ENCODE measurements at places on chromosomes 5 and 9.

DNA sequence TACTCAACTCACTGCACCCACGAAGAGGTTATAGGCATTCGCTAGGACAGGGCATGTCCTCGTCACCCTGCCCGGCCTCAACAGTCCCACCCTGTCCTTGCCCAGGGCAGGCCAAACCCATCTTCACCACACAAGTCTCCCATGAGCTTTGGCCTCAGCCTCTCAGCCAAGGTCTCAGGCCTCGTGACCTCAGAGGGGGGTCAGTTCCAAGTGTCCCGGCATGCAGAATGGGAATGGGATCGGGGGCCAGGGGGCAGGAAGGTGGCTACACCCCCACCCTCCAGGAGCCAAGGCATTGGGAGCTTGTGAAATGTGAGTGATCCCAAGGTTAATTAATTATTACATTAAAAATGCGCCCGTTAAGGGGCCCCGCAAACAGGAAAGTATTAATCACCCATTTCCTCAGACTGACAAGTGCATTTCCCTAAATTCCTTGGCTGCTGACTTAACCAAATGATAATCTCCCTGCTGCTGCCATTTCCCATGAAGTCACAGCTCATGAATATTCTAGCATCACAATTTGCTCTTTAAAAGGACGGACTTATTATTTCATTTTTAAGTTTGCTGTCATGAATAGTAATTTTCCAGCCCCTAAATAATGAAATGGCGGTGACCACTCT, 8.0 kb upstream of the UBAC1 start:
- DNase-seq = no peak

GRCh38 chr5:98705841-98706240, 67.6 kb upstream of the RGMB start:
- DNase-seq = no peak

GRCh38 chr5:144691936-144692335, 521.3 kb downstream of the KCTD16 start:
- DNase-seq = no peak

GRCh38 chr5:6734781-6735180, 21.5 kb downstream of the TENT4A start:
- DNase-seq = no peak

- DNase-seq = no peak
These were observed 3.9 kb upstream of the HK3 start for GRCh38 chr5:176902911-176903664.

- no peak for DNase-seq
These were observed 45.6 kb upstream of the MYO10 start for GRCh38 chr5:16981700-16982099.

DNA sequence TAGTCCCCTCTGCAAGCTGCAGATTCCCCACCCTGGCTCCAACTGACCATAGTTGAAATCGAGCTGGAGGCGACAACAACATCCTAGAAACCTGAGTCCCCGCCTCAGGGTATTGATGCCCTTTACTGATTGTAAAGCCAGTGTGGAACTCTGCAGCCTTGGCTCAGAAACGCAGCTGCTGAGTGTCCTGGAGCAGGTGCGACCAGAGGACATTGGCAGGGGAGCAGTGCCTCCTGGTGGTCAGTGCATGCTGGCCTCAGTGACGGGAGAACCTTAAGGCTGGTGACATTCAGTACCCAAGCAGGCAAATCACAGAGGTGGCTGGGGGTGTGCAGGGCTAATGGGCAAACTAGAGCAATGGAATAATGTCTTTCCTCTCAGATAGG, 20.4 kb upstream of the ZNF354B start:
- no peak for DNase-seq

DNA sequence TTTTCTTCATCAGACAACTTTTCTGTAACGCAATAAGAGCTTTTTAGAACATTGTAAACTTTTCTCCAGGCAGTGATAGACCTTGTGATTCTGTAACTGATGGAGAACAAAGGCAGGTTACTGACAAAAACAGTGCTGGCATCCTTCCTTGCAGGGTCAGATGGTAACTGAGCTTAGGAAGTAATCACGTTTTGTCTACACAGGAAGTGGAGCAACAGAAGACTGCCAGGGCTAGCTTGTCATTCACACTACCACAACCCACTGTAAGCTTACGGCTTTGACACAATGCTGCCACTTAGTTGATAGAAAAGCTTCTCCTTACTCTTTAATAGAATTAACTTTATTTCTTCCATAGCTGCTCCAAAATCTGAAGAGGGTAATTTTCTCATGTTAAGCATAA, 46.8 kb downstream of the FBN2 start:
- DNase-seq = no peak

- no peak for DNase-seq
These were observed 128.1 kb downstream of the SEMA6A start for GRCh38 chr5:116446356-116447005.

- DNase-seq = no peak
These were observed 64.0 kb downstream of the DOCK8 start for GRCh38 chr9:278651-279050.

DNA sequence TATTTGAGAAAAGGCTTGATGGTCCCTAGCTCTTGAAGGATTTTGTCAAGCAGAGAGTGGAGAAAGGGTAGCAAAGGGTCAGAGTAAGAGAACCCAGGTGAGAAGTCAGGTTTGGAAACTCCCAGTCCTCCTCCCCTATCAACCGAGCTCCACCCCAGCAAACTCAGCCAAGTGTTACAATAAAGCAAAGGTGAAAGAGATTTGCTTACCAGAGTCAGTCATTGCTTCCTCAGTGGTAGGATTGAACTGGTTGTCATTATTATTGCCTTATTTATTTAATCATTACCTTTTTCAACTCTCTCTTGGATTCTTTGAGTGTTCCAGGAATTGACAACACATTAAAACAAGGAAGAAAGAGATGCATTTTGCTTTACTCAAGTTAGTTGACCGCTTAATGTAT, 80.5 kb downstream of the RFK start:
- DNase-seq = no peak

- DNase-seq = no peak
These were observed 51.8 kb downstream of the SNX24 start for GRCh38 chr5:122897283-122897602.

DNA sequence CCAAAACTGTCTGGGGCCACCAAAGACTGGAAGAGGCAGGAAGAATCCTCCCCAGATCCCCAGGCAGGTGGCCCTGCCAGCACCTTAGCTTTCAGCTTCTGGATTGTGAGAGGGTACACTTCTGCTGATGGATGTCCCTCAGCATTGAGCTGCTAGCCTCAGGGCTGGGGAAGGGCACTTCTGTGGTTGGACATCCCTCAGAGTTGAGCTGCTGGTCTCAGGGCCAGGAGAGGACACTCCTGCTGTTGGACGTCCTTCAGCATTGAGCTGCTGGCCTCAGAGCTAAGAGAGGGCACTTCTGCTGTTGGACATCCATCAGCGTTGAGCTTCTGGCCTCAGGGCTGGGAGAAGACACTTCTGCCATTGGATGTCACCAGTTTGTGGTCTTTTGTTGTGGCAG, 83.8 kb upstream of the FCN1 start:
- no peak for DNase-seq

DNA sequence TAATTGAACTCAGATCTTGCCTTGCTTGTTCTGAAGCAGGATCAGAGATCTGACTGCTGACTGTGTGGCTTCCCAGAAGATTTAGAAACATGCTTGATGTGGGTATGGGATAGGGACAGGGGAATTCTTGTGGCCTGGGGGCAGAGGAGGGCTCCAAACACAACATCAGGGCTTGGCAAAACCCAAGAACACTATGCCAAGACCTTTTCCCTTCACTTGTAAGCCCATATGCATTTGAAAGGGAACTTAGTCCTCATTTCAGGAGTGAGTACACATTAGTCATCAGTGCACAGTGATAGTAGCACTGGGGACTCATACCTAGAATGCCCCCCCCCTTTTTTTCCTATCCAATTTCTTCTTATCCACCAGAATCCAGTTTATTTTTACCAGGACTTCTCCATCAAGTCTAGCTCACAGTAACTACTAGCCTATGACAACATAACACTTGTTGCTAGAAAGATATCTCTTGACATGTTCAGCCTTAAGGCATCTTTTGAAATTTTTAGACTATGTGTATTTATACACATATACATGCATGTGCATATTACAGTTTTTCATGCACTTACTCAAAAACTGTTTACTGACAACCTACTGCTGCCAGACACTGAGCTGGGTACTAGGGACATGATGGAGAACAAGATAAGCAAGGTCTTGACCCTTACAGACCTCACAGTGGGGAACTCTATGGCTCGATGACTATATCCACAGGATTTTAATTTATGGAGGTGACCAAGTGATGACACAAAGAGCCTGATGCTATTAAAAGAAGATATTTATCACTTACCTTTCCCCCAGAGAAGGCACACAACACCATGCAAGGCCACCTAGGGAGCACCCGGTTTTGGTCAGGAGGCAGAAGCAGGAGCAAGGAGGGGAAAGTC, 158.3 kb upstream of the MAP3K1 start:
- DNase-seq = no peak

- DNase-seq = no peak
These were observed 362.4 kb upstream of the ACTBL2 start for GRCh38 chr5:57845025-57845424.

DNA sequence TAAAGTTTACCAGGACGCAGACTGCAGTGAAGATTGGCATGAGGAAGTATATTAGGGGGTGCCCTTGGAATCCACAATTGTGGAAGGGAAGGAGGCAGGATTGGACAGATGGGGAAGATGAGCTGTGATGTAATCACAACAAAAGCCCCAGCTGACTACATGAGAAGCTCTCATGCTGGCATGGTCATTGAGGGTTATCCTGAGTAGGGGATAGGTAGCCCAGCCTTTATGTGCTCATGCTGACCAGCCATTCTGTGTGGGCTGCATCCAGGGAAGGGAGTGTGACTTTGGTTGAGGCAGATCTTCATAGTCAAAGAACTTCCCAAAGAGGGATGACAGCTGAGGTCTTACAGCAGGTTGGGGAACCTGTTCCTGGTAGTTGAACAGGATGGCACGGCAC, 52.0 kb upstream of the RANBP6 start:
- no peak for DNase-seq

- DNase-seq = no peak
These were observed 91.1 kb upstream of the CER1 start for GRCh38 chr9:14813336-14814248.

DNA sequence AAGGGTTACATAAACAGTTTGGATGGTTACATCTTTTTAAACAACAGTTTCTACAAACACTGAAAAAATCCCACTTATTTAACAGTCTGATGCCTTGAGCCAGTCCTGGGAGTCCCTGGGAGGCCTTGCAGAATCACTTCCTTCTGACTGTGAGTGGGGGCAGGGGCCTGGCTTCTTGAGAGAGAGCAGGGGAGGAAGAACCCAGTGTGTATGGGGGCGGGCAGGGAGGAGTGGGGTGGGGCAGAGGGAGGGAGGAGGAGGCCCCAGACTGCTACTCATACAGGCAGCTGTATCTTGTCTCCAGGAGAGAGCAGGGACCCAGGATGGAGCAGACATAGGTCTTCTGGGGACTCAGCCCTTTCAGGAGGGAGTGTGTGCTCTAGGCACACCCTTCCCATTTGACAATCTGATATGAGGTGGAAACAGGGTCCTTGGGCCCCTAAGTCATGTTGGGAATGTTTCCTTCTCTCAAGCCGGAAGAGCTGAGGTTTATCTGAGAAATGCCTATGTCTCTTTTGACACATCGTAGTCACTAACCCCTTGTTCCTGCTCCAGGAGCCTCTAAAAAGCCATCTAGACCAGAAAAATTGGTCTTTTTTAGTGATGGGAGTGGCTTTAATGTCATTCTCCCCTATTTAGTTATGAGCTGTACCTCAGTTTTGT, 52.8 kb downstream of the IRF1 start:
- no peak for DNase-seq

DNA sequence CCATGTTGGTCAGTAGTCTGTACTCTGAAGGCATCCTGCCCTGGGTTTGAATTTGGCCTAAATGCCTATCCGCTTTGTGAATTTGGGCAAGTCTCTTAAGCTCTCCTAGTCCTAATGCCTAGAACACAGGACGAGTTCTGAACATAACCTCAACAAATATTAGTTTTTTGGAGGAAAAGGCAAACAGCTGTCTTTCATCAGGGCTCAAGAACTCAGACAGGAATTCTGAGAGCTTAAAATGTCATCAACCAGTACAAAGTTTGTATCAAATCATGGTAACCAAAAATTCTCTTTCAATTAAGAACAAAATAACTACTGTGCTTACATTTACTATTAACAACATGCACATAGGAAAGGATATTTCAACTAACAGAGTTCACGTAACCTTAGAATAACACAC, 182.5 kb upstream of the PPP1R2B start:
- no peak for DNase-seq

GRCh38 chr5:141957367-141957996, 520 bp downstream of the PCDH12 start:
- DNase-seq = no peak

- DNase-seq = no peak
These were observed 23.1 kb downstream of the SPTAN1 start for GRCh38 chr9:128575469-128575868.

- no peak for DNase-seq
These were observed at the start of gene ANKRD55 for GRCh38 chr5:56233230-56233629. TSS of gene ANKRD55 (minus strand) at chr5:56233330. CDS start at chr5:56232913, 417 bp downstream.

DNA sequence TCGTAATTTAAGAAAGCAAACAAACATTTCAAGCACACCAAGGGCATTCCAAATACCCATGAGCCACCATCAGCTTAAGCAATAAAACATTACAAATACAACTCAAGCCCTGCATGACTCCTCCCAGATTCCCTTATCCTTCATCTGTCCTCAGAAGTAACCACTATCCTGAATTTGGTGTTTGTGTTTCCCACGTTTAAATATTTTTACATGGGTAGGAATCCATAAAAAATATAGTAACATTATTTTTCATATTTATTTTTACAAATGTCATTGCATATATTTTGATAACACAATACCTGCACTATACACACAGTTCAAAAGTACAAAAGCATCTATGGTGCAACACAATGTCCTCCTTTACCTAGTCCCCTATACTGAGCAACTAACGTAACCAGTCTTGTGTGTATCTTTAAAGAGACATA, 6.4 kb downstream of the PRKAA1 start:
- DNase-seq = no peak

GRCh38 chr5:67695369-67695768, 498.8 kb upstream of the CD180 start:
- DNase-seq = no peak

DNA sequence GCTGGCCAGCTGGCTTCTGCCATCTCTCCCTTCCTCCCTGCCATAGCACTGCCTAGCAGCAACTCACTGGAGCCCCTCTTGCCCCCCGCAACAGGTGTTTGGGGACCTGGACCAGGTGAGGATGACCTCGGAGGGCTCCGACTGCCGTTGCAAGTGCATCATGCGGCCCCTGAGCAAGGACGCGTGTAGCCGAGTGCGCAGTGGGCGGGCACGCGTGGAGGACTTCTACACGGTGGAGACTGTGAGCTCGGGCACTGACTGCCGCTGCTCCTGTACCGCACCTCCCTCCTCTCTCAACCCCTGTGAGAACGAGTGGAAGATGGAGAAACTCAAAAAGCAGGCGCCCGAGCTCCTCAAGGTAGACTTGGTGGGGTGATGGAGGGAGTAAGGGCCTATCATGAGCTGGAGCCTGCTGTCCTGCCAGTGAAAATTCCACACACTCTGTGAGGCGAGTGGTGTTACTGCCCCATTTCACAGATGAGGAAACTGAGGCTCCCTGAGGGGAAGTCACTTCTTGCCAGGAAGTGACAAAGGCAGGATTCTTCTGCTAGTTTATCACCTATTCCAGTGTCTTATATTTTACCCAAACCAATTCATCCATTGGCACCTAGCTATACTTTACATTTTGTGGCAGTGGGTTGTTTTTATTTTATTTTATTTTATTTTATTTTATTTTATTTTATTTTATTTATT, 10.1 kb downstream of the OLFML2A start:
- no peak for DNase-seq
